ENCODE measurements at places on chromosomes 6 and 20. TPM values are rescaled to one million over a fixed set of nuclear protein-coding genes. Genes with fewer than 3 reads are reported as not detected.
A peak's percentile ranks its signal among the peaks of the same experiment; 100 is the strongest.

DNA sequence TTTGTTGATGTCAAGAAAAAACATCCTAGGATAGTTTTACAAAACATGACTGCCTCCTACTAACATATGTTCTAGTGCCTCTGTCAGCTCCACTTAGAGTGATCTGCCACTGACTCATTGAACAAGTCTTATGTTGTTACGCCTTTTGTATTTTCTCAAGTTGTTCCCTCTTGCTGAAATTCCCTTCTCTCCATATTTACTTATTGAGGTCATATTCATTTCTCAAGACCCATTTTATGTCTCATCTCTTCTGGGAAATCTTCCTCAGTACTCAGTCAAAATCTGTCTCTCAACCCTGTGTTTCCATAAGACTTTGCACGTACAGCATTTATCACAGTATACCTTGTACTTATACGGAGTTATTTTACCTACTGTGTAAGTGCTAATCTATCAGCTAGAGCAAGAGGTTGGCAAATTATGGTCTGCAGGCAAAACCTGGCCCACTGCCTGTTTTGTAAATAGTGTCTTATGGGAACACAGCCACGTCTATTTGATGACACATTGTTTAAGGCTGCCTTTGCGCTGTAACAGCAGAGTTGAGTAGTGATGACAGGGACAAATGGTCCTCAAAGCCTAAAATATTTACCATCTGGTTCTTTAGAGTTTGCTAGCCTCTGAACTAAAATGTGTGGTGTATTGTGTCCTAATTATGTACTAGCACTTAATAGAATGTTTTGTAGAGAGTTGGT is 83.4 kb downstream of the ADGRB3 start:
- DNase-seq, result peak; percentile 20

- DNase-seq, result no peak
These were observed 14.5 kb downstream of the VSTM2L start for GRCh38 chr20:37917461-37917860.

The CDH4 gene
- total RNA-seq, result 0.25 TPM

The RBBP8NL gene
- not detected for total RNA-seq

The BPIFB1 gene
- total RNA-seq, result not detected

The TNXB gene
- total RNA-seq, result 315 TPM

All from fibroblast of the aortic adventitia (primary cell).